Large intestine (tissue), 12 donors: ENCODE measurements at places on chromosomes 7 and 10. TPM values are rescaled to one million over a fixed set of nuclear protein-coding genes. Genes with fewer than 3 reads are reported as not detected.

- DNase-seq: no peak
These were observed 213.0 kb upstream of the INHBA start for GRCh38 chr7:41915871-41916270.

GRCh38 chr7:73618538-73618937 is 5.8 kb downstream of the MLXIPL start:
- no peak for DNase-seq

Gene PRKCQ
- 3.7 TPM for polyA plus RNA-seq

- DNase-seq: no peak
These were observed 54.6 kb downstream of the BPGM start for GRCh38 chr7:134701272-134701671.

DNA sequence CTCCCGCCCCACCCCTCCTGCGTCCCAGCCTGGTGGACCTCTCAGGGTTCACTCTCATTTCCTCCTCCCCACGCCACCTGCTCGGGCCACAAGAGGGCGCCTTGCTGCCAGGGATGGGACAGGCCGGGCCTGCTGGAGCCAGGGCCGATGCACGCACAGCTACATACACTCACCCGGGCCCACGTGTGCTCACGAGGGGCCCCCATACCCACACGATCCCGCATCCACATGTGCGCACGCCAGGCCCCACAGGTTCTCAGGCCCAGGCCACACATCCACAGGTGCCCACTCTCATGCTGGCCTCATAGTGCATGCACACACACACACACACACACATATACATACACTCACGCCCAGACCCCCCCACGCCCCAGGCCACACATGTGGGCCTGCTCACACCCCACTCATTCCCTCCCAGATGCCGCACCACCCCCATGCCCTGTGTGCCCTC is 68.6 kb downstream of the LHPP start:
- peak; percentile 81 for DNase-seq

DNA sequence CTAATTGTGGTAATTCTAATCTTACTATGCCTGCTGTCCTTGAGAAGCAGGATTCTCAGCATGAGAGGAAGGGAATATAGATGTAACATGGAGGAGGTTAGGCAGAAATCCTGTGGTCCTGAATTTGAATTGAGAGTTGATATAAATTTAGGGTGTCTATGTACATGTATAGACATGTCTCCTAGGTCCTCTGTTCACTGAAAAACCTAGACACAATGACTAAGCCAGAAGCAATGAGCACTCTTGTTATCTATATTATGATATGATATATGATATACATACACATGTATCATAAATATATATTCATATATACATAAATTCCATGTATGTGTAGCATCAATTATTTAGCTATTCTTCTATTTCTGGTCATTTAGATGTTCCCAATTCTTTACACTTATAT is 173.3 kb upstream of the MKLN1 start:
- no peak for DNase-seq

- no peak for DNase-seq
These were observed 50.2 kb upstream of the C10orf120 start for GRCh38 chr10:122749886-122750285.

Gene TAS2R41
- not detected for polyA plus RNA-seq

DNA sequence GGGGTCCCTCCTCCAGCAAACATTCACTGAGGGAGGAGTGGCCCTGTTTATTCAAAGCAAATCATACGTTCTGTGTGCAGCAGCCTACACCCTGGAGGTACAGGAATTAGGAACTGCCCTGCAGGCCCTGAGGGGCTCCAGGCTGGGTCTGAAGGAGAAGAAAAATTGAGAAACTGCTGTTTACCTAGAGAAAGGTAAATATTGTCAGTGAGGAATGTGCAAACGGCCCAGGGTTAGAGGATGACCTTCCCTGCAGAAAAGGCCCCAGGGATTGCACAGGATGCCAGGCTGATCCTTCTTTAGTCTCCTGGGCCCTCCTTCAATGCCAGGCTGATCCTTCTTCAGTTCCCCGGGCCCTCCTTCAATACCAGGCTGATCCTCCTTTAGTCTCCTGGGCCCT is 5.7 kb downstream of the CALML5 start:
- DNase-seq: no peak

DNA sequence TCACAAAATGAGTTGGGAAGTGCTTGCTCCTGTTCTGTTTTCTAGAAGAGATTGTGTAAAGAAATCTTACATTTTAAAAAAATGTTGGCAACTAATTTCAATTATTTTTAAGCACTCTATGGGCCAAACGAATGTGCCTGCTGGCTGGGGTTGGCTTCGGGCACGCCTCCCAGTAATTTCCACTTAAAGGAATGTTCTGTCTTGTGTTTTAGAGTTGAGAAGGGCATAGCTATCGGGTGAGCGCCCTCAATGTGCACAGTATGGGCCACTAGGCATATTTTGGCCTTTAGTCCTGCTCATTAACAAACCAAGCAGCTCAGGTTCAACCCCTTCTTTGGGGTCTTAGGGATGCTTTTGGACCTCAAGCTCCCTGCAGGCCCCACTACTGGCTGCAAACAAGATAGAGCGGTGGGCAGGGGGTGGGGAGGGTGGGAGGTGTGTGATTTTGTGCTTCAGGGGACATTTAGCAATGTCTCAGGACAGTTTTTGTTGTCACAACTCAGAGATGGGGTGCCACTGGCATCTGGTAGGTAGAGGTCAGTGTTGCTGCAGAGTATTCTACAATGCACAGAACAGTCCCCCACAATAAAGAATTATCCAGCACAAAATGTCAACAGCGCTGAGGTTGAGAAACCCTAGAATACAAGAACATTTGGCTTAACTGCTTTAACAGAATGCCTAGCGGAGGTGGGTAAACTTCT is 40.7 kb downstream of the TACC2 start:
- DNase-seq: no peak

DNA sequence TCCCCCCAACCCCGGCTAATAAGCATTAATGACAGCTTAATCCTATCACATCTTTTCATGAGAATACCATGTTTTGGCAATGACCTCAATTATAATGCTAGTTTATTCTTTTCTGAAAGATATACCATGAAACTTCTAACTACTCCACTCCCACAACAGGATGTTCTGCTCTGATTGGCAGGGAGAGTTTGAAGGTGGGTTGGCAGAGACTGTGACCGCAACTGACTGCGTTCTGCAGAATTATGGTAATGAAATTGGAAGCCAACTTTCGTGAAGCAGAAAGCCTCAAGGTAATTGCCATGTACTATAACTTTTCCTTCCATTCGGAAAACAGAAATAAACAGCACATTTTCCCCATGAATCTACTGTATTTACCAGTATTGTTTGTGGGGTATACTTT is 288.2 kb upstream of the SEMA3D start:
- no peak for DNase-seq

GRCh38 chr7:92904244-92905131 is 68.1 kb upstream of the CDK6 start:
- DNase-seq: no peak

GRCh38 chr7:24923172-24923865 is 56.7 kb downstream of the OSBPL3 start:
- DNase-seq: no peak

GRCh38 chr10:44979281-44980191 is 927 bp upstream of the DEPP1 start:
- DNase-seq: no peak

Gene ATOH7
- 1.4 TPM for polyA plus RNA-seq

Gene WBP1L
- polyA plus RNA-seq: 34.6 TPM

DNA sequence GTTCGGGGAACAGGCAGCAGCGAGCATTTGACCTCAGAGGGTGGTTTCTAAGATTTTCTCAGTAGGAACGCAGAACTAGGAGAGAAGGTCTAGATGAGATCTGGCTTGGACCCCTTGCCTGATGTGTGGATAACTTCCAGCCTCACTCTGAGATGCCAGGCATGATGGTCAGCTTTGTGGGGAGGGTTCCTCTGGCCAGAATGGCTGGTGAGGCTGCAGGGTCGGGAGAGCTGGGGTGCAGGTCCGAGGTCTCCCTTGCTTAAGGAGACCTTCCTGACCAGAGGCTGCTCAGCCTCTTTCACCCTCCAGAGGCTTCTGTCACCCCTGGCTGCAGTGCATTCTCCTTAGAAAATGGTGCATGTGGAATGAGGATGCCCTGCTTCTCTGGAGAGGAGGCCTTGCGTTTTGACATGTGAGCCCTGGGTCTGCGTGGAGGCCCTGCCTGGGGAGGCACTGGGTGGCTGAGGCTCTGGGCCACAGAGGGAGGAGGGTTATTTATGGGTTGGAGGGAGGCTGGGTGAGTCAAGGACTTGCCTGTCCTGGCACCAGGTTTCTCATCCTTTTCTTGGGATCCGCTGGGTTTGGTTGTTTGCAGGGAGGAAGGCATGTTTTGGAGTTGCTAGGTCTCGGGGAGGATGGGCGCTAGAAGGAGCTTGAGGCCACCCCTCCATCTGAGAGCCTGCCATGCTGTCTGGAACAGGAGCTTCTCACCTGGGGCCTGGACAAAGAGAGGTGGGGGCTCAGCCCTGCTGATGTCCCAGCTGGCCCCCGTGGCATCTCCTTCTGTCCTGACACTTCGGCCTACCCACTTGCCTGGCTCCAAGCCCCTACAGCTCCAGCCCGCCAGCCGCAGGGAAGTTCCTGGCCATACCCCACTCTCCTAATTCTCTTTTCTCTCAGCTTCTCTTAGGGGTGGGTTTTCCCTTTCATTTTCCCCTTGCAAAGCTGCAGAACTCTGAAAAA is 3.9 kb downstream of the FAM241B start:
- DNase-seq: no peak

DNA sequence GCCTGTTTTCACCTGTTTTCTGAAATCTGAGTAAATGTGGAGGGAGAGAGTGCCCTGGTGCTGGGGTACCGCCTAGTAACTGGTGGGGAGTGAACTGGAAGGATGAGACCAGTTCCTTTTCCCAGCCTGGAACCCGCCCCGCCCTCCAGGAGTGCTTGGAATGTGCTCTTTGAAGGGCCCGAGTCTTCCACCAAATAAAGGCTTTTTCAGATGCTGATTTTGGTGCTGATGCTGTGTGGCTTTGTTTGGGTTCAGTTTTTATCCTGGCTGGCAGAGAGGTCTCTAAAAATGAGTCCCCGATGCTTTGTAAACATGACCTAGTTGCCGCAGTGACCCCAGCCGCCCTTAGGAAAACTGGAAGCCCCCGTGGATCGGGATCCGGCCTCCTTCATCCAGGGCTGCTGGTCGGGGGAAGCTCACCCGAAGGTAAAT is 25.9 kb downstream of the FOXK1 start:
- DNase-seq: no peak

GRCh38 chr7:91311839-91312238 is 47.6 kb downstream of the FZD1 start:
- DNase-seq: no peak

Gene WNT16
- 0.43 TPM for polyA plus RNA-seq

- DNase-seq: no peak
These were observed 182.1 kb downstream of the ZMYND11 start for GRCh38 chr10:317271-317769.

GRCh38 chr10:77601488-77601887 is 36.1 kb downstream of the KCNMA1 start:
- peak; percentile 55 for DNase-seq

Gene UPK3BL1
- 33.0 TPM for polyA plus RNA-seq

- DNase-seq: no peak
These were observed 168.0 kb upstream of the LRRN3 start for GRCh38 chr7:110922906-110923305.

- no peak for DNase-seq
These were observed 14.3 kb upstream of the NPM3 start for GRCh38 chr10:101797403-101798059.

- DNase-seq: peak; percentile 55
These were observed 433.6 kb upstream of the GALNT17 start for GRCh38 chr7:70698219-70698832.

Gene EFCAB10
- polyA plus RNA-seq: 1.4 TPM
